ENCODE measurements at places on chromosomes 11 and 22. TPM values are rescaled to one million over a fixed set of nuclear protein-coding genes. Genes with fewer than 3 reads are reported as not detected.

The FOLR3 gene
- 0.59 TPM for total RNA-seq

The EHF gene
- total RNA-seq: 25.9 TPM

The CFAP300 gene
- 4.6 TPM for total RNA-seq

The CEP57 gene
- total RNA-seq: 57.0 TPM

The OR8A1 gene
- total RNA-seq: not detected

The AQP11 gene
- 1.1 TPM for total RNA-seq

The YPEL4 gene
- 1.1 TPM for total RNA-seq

The HOATZ gene
- total RNA-seq: not detected

The PKP3 gene
- 71.2 TPM for total RNA-seq

The FAM181B gene
- total RNA-seq: 0.49 TPM

The MAJIN gene
- not detected for total RNA-seq

The OR52I1 gene
- total RNA-seq: not detected

DNA sequence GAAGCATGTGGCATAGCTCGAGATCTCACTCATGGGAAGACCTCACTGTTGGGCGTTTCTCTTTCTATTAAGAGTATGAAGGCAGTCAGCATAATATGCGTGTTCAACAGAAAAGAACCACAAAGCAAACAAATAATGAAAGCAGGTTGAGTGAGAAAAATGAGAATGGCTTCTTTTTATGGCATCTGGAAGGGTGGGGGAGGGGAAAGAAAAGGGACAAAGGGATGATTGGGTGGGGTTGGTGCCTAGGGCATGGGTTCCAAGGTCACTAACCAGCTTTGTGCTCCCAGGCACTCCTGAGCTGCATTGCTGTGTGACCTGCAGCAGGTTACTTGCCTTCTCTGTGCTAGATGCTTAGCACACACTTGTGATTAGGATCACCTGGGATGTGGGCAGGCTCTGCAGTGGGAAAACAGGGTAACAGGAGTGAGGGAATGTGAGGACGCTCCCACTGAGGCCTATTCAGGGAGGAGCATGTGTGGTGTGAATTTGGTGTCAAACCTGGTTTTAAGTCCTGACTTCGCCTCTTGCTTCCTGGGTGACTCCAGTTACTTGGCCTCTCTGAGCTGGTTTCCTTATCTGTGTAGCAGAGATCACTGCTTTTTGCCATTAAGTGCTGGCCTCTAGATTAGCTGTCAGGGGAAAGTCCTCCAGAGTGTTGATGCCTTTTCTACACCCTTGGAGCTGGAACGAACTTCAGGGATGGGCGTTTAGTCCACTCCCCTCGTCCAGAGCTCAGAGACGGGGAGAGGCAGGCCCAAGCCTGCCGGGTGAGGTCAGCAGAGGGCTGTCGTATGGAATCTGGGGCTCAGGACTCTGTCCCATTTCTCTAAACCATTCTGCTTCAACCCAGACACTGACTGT lies 74.8 kb downstream of the KIAA1671 start:
- DNase-seq: no peak

DNA sequence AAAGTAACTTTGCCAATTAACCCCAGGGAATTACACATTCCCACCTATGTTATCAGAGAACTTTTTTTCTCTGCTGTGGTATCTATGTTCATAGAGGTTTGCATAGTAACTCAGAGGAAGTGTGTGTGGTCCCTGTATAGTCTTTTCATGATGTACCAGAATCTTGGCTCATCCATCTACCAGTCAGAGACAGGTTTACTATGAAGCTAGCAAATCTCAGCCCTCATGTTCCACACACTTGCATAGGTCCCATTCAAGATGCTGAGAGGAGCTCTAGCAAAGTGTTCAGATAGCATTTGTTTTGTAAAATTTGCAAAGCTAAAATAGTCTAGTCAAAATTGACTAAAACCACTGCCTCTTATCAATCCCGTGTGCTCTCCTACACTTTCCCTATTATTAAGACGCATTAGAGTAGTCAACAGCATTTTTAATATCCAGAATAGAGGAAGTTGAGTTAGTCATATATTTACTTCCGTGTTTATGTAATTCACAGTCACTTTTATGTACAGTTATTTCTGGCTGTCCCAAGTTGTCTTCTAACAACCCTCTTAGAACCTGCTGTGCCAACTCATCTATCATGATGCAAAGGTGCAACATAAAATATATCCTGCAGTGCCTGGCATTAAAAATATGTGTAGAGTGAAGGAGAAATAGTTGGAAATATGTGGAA lies 184.2 kb downstream of the FAM76B start:
- no peak for DNase-seq

- DNase-seq: no peak
Measured at GRCh38 chr11:47864901-47865300, 16.8 kb upstream of the NUP160 start.

- no peak for DNase-seq
Measured at GRCh38 chr22:48340191-48340590, 1487.5 kb downstream of the BRD1 start.

DNA sequence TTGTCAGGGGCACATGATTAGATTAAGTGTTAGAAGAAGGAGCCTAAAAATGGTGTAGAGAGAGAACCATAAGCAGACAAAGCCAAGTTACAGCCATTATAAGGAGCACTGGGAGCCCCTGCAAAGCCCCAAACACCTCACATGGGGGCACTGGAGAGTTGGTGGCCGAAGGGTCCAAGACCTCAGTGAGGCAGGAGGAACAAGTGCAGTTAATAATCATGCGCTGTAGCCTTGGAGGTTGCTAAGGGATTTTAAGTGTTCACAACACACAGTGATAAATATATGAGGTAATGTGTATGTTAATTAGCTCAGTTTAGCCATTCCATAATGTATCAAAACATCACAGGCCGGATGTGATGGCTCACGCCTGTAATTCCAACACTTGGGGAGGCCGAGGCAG lies 54.4 kb upstream of the JAM3 start:
- no peak for DNase-seq

DNA sequence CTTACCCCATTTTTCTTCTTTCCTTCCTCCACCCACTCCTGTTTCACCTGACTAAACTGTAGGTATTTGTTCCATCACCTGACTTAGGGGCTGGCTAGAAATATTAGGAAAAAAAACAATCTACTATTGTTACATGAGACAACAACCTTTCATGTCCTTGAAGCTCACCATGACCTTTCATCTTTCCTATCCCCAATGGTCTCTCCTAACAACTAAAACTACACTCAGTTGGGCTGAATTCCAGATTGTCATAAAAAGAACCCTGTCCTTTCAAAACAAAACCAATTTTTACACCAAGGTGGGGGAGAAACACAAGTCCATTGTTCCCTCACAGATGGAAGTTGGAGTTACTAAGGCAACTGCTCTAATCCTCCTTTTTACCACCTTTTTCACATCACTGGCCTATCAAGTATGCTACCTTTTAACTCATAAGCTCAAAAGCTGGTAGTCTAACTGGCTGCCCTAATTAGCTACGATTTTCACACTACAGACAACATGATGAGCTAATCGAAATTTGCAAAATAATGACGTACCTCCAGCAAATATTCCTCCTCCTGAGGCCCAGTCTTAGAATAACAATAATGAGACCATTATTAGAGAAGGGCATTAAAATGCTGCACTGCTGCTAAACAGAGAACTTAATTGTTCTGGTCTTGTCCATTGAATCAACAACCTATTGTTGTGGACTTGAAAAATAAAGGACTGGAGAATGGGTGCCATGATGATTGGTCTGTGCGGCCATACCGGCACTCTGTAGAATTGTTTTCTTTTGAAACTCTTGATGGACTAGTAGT lies 46.5 kb upstream of the SOX6 start:
- DNase-seq: no peak

GRCh38 chr22:39454385-39454871 lies 2.4 kb upstream of the MGAT3 start:
- no peak for DNase-seq

- DNase-seq: no peak
Measured at GRCh38 chr22:48566741-48567140, 1260.9 kb downstream of the BRD1 start.

- no peak for DNase-seq
Measured at GRCh38 chr11:14114786-14115185, 152.3 kb downstream of the SPON1 start.

DNA sequence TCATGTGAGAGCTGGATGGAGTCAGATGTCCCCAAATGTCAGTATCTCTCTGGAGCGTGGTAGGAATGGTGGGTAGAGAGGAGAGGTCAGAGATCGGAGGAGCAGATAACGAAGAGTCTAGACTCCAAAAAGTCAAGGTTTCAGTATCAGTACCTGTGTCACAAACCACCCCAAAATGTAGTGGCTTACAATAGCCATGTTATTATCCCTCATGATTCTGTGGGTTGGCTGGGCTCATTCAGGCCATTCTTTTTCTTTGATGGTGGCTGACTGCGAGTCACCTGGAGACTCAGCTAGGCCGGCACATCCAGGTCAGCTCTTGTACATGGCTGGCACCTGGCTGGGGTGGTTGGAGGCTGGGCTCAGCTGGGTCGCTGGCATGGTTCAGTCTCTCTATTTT lies 7.3 kb upstream of the SSTR3 start:
- DNase-seq: no peak

DNA sequence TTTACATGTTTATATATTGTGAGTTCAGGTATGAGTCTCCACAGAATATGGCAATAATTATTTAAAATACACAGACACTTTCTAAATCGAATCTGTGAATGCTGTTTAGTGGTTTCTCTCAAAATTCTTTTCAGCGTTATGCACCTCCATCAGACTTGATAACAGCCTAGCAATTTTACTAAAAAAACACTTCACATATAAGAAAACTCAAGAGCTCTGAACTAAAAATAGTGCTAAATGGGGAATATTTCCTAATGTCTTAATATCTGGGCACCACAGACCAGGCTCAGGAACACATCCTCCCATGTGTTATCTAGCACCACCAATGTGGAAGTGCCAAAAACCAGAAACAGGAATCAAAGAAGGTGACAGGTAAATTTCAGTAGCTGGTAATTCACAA lies 47.9 kb downstream of the ARHGAP32 start:
- DNase-seq: no peak

GRCh38 chr22:37275134-37275533 lies 7.2 kb upstream of the CYTH4 start:
- DNase-seq: no peak

DNA sequence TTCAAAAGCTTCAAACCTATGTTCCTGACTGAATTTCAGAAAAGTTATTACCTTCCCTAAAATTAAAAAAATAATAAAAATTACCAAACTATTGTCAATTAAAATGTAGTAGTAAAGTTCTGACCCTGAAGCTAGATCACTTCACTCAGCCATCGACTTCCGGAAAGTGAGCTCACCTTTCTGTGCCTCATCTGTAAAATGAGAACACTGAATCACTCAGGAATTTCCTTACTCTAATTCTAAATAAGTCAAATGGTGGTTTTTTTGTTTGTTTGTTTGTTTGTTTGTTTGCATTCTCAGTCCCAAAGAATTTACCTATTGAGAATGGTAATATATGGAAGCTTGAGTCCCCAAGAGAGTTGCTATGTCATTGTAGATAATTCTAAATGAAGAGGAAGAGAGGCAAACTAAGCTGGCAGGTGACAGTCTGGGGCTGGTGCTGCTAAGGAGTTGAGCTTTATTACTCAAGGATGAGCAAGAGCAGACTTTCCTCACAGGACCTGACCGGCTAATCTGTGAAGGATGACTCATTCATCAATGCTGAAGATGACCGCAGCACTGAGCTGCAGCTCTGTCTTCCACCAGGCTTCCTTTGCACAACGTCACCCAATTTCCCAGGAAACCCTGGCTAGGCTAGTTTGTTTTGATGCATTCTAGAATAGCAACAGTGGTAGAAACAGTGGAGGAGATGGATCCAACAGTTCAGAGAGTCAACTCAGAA lies 248.8 kb downstream of the RAB38 start:
- no peak for DNase-seq

GRCh38 chr11:22197139-22198005 lies 4.5 kb downstream of the ANO5 start:
- no peak for DNase-seq

- DNase-seq: no peak
Measured at GRCh38 chr11:1447845-1448825, 38.4 kb downstream of the MOB2 start.

GRCh38 chr11:96282625-96283220 lies 60.3 kb downstream of the MAML2 start:
- peak; percentile 8 for DNase-seq

- DNase-seq: no peak
Measured at GRCh38 chr11:34234086-34234740, 123.6 kb downstream of the ABTB2 start.

- no peak for DNase-seq
Measured at GRCh38 chr11:27233654-27234042, 129.4 kb downstream of the CCDC34 start.

GRCh38 chr11:106305458-106305857 lies 228.0 kb downstream of the AASDHPPT start:
- no peak for DNase-seq

- DNase-seq: no peak
Measured at GRCh38 chr11:94544646-94545263, 1.0 kb downstream of the FUT4 start.

- peak; percentile 36 for DNase-seq
Measured at GRCh38 chr11:32052215-32052614, 38.7 kb upstream of the RCN1 start.

DNA sequence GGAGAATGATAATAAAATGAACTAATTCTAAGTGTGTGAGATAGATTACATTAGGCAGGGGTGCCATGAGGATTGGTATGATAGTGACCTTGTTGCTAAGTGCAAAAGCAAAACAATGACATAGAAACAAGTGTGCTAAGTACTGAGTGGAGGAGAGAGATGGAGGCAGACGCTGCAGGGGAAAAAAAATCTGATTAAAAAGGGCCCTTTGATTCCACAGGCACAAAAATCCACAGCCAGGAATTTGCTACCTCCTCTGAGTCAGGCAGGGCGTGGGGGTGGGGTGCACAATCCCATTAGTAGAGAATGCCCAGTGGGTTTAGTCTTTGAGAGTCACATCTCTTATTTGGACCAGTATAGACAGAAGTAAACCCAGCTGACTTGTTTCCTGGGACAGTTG lies at the start of gene CNTF:
TSS of gene CNTF (plus strand) at position 322 of the 400 bp plus-strand sequence. CDS start 88 bp downstream, outside the sequence.
- no peak for DNase-seq

- no peak for DNase-seq
Measured at GRCh38 chr11:59610289-59610688, 5.3 kb downstream of the OSBP start.

DNA sequence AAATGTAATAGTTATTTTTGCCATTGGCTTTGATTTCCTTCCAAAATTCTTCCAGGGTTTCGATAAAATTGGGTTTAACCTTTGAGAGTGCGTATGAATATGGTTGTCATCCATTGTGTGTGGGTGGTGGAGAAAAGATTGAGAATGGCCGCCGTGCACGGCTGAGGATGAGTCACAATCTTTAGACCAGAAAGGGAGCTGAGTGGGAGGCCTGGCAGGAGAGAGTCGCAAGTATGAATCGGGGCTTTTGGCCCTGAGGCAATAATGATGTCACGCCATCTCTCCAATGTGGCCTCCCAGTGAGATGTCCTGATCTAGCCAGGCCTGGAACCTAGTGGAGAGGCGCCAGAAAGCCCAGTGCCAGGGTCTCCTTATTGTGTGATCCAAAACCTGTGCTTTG lies 33.1 kb upstream of the SMPD1 start:
- no peak for DNase-seq

GRCh38 chr11:81569999-81570398 lies 1163.7 kb downstream of the FAM181B start:
- no peak for DNase-seq

- DNase-seq: no peak
Measured at GRCh38 chr11:101880222-101880621, 34.6 kb upstream of the CEP126 start.

All from skin of body (tissue), 3 donors.